ENCODE measurements at places on chromosomes 3 and 15.
A peak's percentile ranks its signal among the peaks of the same experiment; 100 is the strongest.

- DNase-seq: peak; percentile 62
Measured at GRCh38 chr3:27976933-27977332, 254.8 kb upstream of the EOMES start.

- no peak for DNase-seq
Measured at GRCh38 chr3:131739211-131739610, 236.4 kb upstream of the MRPL3 start.

DNA sequence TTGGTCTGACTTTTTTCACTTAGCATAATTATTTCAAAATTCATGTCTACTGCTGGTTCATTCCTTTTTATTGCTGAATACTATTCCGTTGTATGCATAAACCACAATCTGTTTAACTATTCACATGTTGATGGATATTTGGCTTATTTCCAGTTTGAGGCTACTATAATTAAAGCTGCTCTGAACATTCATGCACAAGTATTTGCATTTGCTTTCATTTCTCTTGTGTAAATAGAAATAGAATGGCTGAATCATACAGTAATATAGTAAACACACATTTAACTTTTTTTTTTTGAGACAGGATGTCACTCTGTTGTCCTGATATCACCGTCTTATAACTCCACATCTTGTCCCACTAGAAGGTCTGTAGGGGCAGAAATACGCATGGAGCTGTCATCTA lies 57.3 kb downstream of the NMNAT3 start:
- DNase-seq: no peak

DNA sequence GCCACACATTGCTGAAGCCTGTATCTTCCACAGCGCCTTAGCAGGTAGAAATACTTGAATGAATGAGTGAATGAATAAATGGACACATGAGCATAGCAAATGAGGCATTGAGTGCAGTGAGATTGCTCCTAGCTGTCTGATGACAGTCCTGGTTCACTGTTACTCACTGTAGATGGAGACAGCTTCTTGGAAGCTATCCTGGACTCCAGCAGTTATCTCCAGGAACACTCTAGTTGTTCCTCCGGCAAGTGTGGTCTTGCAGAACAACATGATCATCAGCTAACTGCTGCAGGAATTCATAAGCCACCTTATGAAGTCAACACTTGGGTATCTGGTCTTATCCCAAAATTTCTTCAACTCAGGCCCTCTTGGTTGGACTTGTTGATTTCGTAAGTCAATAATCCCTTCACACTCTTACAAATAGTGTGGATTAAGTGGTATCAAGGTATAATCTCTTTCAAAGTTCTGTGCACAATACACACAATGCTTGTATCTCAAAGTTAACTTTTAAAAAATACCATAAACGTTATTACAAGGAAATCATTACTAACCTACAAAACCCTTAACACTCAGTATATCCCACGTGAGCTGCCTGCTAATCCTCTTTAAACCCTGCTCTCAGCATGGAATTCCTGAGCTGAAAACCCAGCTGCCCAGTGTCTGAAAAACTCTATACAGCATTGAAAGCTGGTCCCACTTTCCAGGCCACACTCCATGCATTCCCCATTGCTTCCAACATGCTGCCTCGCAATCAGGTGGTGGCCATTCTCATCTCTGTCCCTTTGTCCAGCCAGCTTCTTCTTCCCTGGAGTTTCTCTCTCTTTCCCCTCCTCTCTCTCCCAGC lies 14.4 kb upstream of the ZBTB38 start:
- DNase-seq: peak; percentile 71

DNA sequence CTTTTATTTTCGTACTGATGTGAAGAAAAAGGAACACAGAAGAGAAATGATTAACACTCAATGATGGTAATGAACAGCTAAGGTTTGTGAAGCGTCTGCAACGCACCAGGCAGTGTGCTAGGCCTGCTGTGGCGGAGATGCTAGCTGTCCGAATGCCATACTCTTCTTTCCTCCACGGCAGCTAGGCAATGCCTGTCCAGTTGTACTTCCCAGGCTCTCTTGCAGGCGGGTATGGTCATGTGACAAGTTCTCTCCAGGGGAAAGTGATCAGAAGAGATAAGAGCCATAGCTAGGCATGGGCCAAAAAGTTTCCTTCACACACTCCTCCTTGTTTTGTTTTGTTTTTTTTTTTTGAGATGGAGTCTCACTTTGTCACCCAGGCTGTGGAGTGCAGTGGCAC lies 6.7 kb downstream of the TADA3 start:
- no peak for DNase-seq

DNA sequence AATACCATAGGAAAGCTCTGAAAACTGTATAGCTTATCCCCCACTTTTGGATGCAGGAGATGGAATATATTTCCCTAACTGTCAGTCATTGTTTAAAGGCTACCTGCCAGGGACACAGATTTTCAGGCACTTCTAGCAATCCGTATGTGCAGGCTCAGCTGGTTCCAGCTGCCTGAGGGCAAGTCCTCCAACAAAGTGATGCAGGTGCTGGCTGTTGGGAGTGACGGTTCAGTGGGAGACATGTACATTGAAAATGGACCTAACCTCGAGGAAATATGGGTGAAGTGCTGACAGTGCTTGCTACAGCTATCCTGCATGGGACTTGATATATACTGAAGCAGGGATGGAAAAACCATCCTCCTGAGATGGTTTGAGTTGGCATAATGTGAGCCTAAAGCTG lies 153.1 kb upstream of the GAP43 start:
- DNase-seq: no peak

- DNase-seq: no peak
Measured at GRCh38 chr3:180875124-180875698, 37.3 kb upstream of the FXR1 start.

DNA sequence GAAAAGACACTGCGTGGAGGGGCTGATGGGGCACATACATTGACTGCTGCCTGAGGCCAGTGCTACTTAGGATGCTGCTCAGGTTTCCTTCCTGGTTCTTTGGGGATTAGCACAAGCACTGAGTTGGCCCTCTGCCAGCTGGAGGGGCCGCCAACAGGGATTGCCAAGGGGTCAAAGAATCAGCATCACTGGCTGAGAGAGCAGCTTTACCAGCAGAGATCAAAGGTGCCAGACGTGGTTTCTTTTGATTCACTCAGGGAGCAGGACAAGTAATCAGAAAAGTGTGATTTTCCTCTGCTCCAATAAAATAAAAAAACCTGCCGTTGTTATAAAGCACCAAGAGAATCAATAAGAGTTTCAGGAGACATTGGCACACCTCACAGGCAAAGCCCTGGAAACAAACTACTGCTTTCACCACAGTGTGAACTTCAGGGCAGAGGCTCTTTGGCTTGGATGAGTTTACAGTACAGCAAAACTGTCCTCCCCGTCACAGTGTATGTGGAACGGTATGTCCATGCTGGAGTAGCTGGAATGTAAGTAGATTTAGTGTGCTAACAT lies 45.8 kb upstream of the FSIP1 start:
- peak; percentile 91 for DNase-seq

- DNase-seq: no peak
Measured at GRCh38 chr3:106593381-106593780, 724.6 kb upstream of the CBLB start.

DNA sequence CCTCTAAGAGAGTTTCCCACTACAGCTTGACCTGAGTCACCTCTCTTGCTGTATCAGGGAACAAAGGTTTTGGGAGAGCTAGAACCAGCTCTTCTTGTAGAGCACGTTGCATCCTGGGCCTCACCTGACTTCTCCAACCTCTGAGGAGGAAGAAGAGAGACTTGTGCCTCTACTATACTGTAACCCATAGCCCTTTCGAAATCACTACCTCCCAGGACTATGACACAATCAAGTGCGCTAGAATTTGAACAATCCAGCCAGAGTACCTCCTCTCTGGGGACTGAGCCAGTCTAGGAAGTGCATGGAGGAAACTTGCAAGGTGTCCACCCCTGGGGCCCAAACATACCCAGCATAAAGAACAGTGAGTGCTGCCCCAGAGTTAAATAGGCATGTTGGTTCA lies 192.8 kb upstream of the BHLHE40 start:
- DNase-seq: peak; percentile 16

DNA sequence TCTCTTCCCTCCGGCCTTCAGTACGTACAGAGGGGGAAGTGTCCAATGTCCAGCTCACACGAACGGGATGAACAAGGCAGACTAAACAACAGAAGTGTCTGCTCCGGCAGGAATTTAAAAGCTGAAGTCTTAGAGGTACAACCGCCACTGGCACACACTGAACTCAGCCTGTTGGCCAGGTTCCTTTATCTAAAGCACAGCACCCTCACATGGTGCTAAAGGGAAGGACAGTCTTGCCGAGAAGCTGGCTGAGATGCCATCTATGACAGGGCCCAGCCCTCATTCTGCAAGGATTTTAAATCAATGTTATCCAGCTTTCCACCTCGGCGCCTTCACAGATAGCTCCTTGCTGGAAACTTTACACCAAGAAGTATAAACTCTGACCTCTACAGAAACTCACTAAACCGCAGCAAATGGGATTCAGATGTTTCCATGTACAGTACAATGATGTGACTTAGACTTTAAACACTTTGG lies 2.8 kb downstream of the ADAMTS17 start:
- peak; percentile 49 for DNase-seq

- DNase-seq: no peak
Measured at GRCh38 chr3:44074181-44074580, 167.5 kb upstream of the TOPAZ1 start.

DNA sequence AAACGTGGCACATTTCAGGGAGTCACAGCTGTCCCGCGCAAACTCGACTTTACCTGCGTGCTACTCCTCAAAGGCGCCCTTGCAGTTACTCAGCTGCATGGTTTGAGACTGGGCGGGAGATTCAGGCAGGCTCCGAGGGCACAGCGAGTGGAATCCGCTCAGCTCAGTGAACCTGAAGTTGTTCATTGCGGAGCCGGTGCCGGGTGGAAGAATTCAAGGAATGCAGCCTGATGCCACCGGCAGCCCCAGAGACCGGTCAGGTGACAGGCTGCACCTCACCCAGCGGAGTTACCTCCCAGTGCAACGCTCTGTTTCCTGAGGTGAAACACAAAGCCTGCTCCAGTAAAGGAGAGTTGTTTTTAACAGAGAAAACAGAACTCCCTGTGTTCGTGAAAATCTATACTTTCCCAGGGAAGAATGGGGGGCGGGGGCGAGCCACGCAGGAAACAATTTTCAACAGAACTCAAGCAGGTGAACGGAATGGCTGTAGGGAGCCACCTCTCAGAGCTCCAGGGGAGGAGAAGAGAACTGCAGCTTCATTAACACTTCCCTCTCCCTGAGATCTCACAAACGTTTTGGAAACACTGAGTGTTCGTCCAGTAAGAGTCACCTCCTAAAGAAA lies 3.8 kb downstream of the VEPH1 start:
- DNase-seq: no peak

DNA sequence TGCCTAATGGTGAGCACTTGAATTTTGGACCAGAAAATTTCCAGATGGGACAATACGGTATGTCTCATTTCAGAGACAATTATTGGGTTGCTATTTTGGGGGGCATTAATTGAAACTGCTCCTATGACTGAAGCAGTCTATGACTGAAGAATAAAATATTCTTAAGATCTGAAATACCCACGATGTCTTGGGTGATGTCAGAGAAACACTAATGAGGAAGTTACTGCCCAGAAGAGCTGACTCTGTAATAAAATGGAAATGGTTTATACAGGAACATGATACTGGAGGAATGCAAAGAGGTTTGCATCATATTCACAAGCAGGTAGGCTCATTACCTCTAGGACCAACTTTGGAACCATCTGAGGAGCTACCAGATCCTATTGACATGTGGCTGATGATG lies 68.7 kb downstream of the IL12A start:
- no peak for DNase-seq
